ENCODE measurements at places on chromosomes 2 and 18.

- no peak for DNase-seq
Measured at GRCh38 chr18:67608191-67608590, 91.7 kb upstream of the DSEL start.

DNA sequence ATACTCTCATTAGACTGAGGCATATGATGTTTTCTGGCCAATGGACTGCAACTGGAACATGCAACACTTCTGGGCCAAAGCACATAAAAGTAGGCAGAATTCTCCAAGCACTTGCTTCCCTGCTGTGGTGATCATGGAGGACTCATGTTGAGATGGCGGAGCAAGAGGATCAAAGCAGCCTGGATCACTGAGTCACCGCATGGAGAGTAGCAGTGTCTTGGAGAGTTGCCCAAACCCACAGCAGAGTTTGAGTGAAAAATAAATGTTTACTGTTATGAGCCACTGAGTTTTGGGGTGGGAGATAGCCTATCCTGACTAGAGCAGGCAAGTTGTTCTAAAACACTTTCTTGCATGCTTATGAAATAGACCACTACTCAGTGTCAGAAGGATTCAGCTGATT, 359.5 kb downstream of the ZNF521 start:
- DNase-seq: no peak

DNA sequence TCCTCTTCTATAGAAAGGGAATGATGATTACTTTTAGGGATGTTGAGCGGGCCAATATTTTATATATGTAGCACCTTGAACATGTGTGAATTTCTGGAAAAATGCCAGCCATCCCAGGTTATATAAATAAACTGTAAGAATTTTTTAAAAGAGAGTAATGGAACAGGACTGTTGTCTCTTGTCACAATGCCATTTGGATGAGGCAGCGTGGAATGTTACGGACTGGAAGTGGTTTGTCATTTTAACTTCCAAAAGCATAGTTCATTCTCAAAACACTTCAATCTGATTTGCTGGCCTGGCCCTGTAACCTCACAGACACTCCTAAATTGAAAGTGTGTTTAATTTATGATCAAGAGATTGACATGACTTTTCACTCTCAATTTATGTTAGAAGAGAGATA, 70.8 kb downstream of the TPGS2 start:
- DNase-seq: no peak

DNA sequence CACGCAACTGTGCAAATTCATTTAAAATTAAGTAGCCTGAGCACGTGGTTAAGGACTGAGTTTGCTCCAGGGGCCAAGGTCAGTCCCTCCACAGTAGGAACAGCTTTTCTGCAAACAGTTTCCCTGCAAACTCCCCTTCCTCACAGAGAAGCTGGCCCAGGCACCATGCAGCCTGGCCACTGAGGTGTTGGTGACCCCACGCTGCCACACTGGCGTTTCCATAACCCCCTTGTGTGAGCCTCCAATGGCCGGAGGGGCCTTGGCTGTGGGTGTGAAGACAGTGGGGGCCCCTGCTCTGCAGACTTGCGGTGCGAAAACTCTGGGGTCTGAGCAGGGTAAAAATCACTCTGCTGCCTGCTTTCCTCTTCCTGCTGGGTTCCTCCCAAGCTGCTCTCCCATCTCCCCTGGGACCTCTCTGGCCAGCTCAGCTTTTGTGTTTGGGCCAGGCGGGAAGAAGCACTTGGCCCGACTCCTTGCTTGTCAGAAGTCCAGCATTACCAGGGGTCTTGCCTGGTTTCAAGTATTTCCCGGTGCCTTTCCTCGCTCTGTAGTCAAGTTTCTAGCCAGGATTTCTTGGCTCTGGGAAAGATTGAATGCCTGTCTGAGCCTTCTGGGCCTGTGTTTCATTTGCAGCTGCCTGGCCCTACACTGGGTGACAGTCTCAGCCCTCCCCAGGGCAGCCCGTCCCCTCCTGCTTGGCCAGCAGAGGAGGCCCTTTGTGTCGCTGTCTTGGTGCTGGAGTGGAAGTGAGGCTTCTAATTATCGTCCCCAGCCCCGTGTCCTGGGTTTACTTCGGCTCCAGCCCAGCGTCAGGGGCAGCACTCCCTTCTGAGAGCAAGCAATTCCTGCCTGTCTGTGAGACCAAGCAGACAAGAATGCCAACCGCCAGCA, 131.4 kb upstream of the SLC1A4 start:
- peak; percentile 81 for DNase-seq

- no peak for DNase-seq
Measured at GRCh38 chr2:86229221-86229620, 30.0 kb downstream of the MRPL35 start.

GRCh38 chr2:46798998-46799698, 116.5 kb downstream of the MCFD2 start:
- DNase-seq: no peak

DNA sequence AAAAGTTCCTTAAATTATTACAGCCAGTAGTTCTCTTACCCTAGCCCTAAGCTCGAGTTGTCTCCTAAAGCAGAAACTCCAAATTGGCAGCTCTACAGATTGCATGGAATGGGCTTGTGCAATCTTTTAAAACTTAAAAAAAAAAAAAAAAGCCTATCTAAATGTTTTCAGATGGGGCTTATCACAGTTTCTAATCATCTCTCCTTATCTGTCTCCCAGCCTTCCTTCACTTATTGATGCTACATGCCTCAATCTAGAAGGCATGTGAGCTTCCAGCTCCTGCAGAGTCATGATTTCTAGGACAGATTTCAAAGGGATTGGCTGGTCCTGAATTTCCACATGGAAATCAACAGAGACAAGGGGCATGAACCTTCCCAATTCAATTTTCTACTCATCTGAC, 33.1 kb upstream of the PELI1 start:
- DNase-seq: no peak

GRCh38 chr2:188251034-188251433, 40.6 kb upstream of the GULP1 start:
- DNase-seq: no peak

GRCh38 chr2:24080701-24081100, 3.9 kb downstream of the TP53I3 start:
- no peak for DNase-seq

DNA sequence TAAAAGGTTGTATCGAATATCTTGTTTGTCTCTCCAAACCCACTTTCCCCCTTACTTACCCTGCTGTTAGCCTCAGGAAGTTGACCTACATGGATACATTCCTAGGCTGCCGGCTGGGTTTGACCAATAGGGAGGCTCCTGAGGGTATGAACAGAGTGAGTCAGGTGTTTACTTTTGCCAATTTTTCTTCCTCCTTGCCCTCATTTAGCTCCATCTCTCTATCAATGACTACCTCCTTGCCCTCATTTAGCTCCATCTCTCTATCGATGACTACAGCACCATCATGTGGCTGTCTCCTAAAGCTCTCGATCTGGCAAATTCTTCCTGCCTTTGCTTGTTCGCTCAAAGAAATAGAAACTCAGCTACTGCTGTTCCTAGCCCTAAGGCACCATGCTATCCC, 571.9 kb upstream of the CRIM1 start:
- no peak for DNase-seq

- DNase-seq: no peak
Measured at GRCh38 chr2:86476918-86477317, 35.7 kb downstream of the KDM3A start.

GRCh38 chr18:25349926-25350487, 2.0 kb downstream of the ZNF521 start:
- DNase-seq: peak; percentile 71

GRCh38 chr2:102737431-102737830, 24.4 kb upstream of the TMEM182 start:
- no peak for DNase-seq

GRCh38 chr18:79625195-79625923, 54.2 kb upstream of the CTDP1 start:
- DNase-seq: no peak

DNA sequence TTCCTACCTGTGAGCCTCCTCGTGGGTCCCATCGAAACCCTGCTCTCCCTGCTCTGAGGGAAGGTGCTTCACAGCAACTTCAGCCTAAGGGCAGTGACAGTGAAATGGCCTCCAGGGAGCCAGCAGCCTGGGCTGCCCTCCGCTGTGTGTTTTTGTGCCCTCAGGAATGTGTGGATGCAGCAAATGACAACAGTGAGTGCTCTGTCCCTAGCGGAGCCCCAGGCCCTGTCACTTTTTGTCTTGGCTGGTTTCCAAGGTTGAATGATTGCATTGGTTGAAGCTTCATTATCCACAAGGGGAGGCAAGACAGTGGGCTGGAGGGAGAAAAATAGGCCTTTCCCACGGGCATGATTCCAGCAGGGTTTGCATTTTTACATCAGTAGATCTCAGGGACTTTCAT, 42.9 kb downstream of the STON1 start:
- DNase-seq: no peak

- DNase-seq: no peak
Measured at GRCh38 chr2:199278099-199278498, 179.6 kb downstream of the SATB2 start.

DNA sequence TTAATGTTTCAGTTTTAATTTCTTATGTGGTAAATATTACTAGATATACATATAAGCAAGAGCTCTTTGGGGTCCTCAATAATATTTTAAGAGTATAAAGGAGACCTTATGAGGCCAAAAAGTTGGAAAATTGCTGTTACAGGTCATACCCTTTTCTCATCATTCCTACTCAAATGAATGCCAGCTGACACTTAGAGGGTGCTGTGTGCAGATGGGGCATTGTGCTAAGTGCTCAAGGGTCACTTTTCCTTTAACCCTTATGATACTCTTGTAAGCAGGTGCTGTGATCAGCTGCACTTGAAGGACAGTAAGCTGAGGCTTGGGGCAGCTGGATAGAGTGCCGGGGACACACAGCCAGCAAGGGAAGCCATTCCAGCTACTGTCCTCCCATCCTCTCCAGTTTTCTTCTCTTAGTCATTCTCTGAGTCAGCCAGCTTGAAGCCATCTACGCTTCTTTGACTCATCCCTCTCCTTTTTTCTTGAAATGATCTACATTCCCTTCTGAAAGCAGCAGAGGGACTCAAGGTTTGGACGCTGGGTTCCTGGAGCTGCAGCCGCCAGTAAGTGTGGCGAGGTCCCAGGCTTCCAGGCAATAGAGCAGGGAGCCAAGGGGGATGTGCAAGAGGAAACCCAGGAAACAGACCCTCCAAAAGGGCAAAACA, 42.0 kb upstream of the CREB1 start:
- DNase-seq: no peak

DNA sequence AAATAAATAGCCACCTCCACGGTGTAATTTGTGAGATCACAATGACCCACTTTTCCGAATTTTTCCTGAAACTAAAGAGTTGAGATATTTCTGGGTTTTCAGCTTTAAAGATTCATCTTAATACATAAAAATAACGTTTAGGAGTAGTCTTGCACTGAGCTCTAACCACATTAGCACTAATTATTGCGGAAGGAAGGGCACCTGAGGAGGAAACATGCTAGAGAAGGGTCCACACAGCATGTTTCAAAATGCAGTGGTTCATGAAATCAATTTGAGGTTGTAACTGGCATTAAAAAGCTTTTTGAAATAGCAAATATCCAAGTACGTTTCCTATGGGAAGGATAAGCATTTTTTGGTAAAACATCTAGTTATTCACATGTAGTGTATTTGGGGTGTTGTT, 8.4 kb downstream of the INPP4A start:
- no peak for DNase-seq

GRCh38 chr2:181818840-181819239, 72.7 kb upstream of the ITPRID2 start:
- no peak for DNase-seq

- no peak for DNase-seq
Measured at GRCh38 chr2:64289737-64290136, 145.5 kb upstream of the PELI1 start.

DNA sequence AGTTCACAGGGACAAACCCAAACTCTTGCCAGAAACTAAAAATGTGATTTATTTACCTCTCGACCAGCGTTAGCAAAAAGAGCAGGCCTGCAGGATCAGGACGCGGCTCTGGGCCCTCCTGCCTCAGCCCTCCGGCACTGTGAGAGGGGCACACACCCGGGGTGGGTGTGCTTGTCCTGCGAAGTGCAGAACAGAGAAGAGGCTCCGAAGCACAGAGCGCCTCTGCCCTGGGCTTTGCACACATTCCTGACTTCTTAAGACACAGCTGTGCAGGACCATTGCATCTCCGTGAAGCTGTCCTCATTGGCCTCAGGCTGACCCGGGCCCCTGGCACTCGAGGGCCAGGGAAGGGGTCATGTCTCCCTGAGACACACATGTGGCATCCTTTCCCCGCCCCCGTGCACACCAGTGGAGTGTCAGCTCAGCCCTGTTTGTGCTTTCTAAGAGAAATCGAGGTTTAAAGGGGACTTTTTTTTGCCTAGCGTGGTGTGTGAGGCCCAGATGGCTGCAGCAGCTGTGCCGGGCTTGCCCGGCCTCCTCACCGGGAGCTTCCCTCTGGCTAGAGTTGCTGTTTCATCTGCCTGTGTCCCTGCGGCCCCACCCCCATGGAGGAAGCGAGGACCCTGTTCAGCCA, 9.9 kb upstream of the NFATC1 start:
- DNase-seq: no peak

DNA sequence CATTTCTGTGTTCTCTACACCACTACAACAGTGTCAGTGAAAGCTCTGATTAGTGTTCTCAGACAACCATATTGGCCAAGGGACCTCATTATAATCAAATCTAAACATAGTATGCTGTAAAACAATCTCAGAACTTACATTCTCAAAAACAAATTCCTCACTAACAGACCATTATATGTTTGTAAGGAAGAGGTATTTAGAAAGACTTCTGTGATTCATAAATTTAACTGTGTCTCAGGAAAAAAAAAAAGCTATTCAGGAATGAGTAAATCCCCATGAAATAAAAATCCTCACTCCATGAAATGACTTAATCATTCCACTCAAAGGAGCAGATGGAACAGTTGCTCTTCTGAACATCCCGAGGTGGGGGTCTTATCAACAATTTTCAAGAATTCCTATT, 413.0 kb downstream of the CDH2 start:
- no peak for DNase-seq

GRCh38 chr2:231361701-231362554, 33.6 kb upstream of the B3GNT7 start:
- DNase-seq: no peak

GRCh38 chr18:56726906-56727305, 75.7 kb downstream of the WDR7 start:
- DNase-seq: no peak

GRCh38 chr2:46163098-46163430, 134.1 kb upstream of the EPAS1 start:
- no peak for DNase-seq

- DNase-seq: no peak
Measured at GRCh38 chr18:7319161-7319560, 88.3 kb downstream of the LRRC30 start.

- no peak for DNase-seq
Measured at GRCh38 chr2:233556881-233557736, 9.5 kb downstream of the USP40 start.

- no peak for DNase-seq
Measured at GRCh38 chr2:30691091-30691947, 115.9 kb downstream of the CAPN13 start.

- no peak for DNase-seq
Measured at GRCh38 chr2:176164611-176165369, 7.7 kb downstream of the HOXD3 start.

- DNase-seq: no peak
Measured at GRCh38 chr18:53756610-53756972, 467.9 kb downstream of the MBD2 start.

GRCh38 chr2:241036397-241036963, 38.1 kb downstream of the SNED1 start:
- DNase-seq: no peak

Measured in heart left ventricle (tissue), 16 donors.